ENCODE measurements at places on chromosomes 3 and 15.

DNA sequence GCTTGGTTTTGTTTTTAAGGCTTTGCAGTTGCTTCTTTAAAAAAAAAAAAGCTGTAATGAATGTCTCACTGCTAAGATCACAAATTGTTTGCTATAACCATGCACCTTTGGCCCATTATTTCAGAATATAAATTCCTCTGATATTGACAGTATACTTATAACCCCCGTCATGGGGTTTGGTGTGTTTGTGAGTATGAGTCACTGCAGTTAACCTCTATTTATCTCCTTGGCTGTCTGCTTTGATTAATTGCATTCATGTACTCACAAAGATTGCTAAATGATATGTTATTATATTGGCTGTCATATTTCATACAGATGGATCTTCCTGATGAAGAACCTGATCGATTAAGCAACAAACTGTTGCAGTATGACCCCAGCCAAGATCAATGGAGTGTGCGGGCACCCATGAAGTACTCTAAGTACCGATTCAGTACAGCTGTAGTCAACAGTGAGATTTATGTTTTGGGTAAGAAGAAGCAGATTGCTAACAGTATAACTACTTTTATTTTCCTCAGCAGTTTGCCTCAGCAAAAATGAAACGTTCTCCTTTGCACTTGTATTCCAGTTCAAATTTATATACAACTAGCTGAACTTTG, 14.9 kb downstream of the KBTBD12 start:
- no peak for DNase-seq

- DNase-seq, result no peak
Observed at GRCh38 chr3:41198046-41198445, 1.3 kb upstream of the CTNNB1 start.

DNA sequence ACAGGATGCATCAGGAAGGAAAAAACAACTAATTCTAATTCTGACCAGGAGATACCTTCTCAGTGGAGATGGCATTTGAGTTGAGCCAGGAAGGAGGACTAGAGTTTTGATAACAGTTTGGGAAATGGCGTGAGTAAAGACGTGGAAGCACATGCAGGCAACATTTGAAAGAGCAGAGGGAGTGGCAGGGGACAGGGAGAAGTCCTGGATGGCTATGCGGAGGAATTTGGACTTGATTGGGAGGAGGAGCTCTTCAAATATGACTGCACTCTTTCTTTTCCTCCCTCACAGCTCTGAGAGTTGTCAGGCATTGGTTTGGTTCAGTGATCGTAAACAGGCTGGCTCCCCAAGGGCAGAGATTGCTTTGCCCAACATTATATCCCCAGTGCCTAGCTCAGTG, 84.0 kb upstream of the LIMD1 start:
- DNase-seq, result no peak

DNA sequence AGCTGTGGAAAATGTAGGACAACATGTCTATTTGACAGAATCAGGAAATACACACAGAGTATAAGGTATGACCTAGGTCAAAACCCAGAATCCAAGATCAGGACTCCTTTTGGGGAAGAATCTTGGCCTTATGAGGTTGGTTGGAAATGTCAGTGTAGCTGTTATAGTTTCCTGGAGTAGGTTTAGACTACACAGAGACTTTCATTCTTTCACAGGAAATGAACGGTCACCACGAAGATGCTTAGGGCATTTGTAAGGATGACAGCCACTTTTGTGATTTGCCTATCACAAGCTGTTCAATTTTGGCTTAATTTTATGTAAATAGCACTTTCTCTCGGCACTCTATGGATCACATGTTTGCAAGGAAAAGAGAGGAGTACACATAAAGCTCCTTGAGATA, 18.6 kb upstream of the ZBTB20 start:
- no peak for DNase-seq

GRCh38 chr3:13549623-13550422, 898 bp downstream of the FBLN2 start:
- no peak for DNase-seq

DNA sequence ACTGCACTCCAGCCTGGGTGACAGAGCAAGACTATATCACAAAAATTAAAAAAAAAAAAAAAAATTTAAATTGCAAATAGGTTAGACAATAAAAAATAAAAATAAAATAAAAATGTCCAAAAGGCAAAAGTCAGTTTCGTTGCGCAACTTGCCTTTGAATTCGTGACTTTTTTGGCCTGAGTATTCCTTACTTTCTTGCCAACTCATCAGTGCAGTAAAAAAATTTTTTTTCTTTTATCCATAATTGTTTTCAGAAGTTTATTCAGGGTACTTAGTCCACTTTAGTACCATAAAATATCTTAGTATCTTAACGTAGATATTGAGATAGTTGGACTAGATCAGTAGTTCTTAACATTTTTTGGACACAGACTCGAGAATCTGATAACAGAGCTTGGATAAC, 22.4 kb upstream of the CILP start:
- no peak for DNase-seq

DNA sequence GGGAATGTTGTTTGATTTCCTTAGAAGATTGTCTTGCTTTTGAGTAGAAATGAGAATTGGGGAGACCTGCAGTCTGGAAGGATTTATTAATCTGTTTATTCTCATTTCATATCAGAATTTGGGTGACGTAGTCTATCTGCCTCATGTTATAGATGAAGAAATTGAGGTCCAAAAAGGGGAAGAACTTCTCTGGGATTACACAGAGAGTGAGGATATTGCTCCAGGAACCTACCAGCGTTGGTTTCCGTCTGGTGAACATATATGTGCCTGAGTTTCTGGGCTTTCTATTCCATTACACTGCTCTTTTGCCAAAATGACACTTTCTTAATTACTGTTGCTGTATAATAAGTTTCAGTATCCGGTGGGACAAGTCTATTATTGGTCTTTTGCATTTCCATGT, 51.8 kb downstream of the CTDSPL start:
- DNase-seq, result no peak

DNA sequence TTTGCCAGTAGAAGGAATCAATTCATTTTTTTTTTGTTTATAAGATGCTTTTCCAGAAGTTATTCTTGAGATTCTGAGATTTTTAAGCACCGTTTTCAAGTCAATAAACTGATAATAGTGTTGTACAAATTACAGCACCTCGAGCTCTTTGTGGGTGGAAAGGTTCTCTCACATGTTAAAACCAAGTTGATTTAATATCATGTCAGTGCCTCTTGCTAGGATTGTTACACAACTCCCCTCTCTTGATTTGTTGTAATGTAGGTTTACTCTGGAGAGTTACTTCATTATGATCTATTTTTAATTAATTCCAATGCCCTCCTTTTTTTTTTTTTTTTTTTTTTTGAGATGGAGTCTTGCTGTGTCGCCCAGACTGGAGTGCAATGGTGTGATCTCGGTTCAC, 25.8 kb upstream of the UBXN7 start:
- DNase-seq, result no peak

- DNase-seq, result no peak
Observed at GRCh38 chr3:24472358-24472757, 22.3 kb downstream of the THRB start.
